ENCODE measurements at places on chromosomes 11 and 22.

- DNase-seq = no peak
Measured at GRCh38 chr11:110392056-110392455, 37.7 kb upstream of the FDX1 start.

GRCh38 chr22:26055693-26056092 lies 113.6 kb upstream of the SEZ6L start:
- no peak for DNase-seq

- no peak for DNase-seq
Measured at GRCh38 chr11:27373392-27373791, 10.4 kb upstream of the CCDC34 start.

GRCh38 chr11:111417011-111417765 lies 38.1 kb upstream of the POU2AF1 start:
- DNase-seq = peak; percentile 25

GRCh38 chr11:27280140-27280539 lies 82.9 kb downstream of the CCDC34 start:
- no peak for DNase-seq

DNA sequence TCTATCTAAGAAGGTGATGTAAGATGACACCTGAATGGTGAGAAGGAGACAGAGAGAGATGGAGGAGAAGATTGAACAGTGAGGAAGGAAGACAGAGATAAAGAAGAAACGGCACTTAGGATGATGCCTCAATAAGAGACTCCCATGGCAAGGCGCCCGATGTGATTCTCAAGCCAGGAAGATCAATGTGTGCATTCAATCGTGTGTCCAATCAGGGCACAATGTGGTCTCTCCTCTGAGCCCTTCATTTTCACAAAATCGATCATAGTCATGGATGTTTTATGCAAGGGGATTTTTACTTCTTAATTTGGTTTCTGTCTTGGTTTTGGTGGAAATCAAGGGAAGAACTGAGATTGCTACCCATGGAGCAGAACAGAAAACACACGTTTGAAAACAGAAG lies 19.9 kb upstream of the TMPRSS13 start:
- DNase-seq = no peak

- DNase-seq = no peak
Measured at GRCh38 chr22:33653532-33654063, 266.7 kb downstream of the LARGE1 start.

DNA sequence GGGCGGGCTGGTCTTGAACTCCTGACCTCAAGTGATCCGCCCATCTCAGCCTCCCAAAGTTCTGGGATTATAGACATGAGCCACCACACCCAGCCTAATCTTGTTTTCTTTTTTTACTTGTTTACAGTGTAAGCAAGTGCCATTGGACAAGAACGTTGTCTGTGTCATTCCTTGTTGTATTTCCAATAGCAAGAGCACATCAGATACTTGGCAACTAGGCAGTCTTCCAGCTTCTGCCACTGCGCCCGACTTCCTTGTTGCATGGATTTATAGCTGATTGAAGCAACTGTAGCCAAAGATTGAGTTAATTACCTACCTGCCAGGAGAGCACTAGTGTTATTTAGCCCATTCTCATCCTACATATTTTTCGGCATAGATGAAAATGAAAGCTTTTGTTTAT lies 3.1 kb upstream of the SGSM3 start:
- DNase-seq = no peak

- no peak for DNase-seq
Measured at GRCh38 chr22:38067761-38068360, 10.7 kb downstream of the PICK1 start.

DNA sequence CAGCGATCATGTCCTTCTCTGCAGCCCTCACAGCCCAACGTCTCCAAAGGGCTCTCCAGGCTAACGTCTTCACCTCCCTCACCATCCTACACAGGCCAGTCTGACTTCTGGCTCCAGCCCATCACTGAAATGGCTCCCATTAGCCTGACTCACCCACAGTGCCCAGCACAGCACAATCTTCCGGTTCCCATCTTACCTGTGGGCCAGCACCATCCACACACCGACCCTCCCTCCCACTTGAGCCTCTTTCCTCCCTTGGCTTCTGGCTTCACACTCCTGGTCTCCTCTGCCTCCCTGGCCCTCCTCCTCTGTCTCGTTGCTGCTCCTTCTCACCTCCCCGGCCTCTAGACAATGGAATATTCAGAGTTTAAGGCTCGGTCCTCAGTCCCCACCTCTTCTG lies 51.2 kb downstream of the PDE2A start:
- DNase-seq = no peak
